Stimulated activated CD8-positive, alpha-beta memory T cell treated with anti-CD3 and anti-CD28 coated beads, Interleukin-4, amount 100 ng/mL, for 24 hours (primary cell): ENCODE measurements at places on chromosomes 1 and 21.

GRCh38 chr1:84385347-84385746 lies 12.9 kb upstream of the DNASE2B start:
- no peak for DNase-seq

GRCh38 chr1:228085287-228085951 lies 2.9 kb downstream of the ARF1 start:
- DNase-seq: no peak

DNA sequence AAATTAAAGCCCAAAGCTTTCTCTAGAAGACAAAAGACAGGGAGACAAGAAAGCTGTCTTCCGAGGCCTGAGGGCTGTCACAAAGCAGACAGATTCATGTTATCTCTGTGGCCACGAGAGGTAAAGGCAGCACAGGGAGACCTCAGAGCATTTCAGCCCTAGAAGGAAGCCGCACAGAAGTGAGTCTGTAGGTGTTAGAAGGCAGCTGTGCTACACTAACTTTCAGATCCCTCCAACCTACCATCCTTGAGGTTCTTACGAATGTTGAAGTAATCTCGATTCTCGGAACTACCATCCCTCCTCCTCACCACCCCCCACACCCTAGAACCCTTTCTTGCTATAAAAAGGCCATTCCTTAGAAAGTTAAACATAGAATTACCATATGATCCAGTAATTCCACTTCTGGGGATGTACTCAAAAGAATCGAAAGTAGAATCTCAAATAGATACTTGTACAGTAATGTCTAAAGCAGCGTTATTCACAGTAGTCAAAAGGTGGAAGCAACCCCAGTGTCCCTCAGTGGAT lies 21.5 kb upstream of the LYST start:
- DNase-seq: peak; percentile 42

- no peak for DNase-seq
Observed at GRCh38 chr21:26195708-26196107, 25.1 kb upstream of the APP start.

- DNase-seq: no peak
Observed at GRCh38 chr1:7425229-7425628, 345.9 kb upstream of the VAMP3 start.

DNA sequence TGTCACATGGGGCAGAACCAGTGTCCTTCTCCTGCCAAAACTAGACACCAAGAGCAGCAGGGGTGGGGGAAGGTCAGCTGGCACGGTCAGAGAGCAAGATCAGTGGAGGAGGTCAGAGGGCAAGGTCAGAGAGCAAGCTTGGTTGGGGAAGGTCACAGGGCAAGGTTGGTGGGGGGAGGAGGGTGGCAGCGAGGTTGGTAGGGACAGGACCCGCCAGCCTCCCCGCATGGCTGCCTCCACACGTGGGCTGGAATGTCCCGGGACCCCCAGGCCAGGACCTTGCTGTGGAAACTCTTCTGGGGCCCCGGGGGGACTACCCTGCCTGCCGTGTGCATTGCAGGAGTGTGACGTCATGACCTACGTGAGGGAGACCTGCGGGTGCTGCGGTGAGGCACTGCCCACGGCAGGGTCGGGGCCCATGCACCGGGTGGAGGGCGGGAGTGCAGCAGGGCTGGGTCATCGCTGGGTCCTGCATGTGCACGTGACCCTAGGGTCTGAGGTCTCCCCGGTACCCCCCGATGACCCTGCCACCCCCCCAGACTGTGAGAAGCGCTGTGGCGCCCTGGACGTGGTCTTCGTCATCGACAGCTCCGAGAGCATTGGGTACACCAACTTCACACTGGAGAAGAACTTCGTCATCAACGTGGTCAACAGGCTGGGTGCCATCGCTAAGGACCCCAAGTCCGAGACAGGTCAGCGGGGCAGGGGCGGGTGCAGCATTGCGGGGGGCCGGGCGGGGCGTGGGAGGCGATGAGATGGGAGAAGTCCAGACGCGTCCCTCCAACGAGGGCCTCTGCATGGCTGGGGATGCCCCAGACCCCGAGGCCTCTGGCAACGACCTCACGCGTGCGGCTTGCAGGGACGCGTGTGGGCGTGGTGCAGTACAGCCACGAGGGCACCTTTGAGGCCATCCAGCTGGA lies 27.3 kb downstream of the COL6A2 start:
- no peak for DNase-seq

- no peak for DNase-seq
Observed at GRCh38 chr1:31416101-31416736, 3.2 kb downstream of the SERINC2 start.

GRCh38 chr1:180601512-180601911 lies 30.3 kb upstream of the XPR1 start:
- no peak for DNase-seq

DNA sequence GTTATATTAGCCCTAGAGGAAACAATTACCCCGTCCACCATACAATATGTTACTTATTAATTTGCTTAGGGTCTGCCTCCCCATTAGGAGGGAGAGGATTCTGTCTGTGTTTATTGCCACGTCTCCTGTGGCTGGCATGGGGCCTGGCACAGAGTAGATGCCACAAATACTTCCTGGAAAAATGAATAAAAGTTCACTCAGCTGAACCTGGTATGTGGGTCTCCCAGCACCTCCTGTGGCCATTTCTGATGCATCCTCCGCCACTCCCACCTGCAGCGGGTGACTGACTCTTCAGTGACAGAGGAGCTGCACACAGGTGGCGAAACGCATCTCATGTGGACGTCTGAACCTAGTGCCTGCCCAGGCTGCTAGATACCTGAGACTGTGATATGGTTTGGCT lies 112.7 kb downstream of the CLIC6 start:
- DNase-seq: no peak

GRCh38 chr1:207049974-207050391 lies 1.0 kb downstream of the YOD1 start:
- peak; percentile 15 for DNase-seq

DNA sequence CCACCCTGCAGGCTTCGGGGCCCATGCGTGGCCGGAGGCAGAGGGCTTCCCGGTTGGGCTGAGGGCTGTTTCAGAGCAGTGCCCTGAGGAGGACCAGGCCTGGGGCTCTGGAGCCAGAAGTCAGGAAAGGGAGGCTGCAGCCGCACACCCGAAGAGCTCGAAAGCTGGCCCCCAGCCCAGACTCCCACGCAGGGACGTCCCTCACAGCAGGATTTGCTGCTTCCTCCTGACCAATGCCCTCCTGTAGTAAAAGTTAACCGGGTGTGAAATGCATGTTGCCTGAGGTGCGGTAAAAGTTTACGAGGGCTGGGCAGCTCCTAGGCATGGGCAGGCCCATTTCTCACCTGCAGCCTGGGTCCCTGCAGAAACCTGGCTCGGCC lies 101.5 kb upstream of the ARHGEF16 start:
- no peak for DNase-seq

DNA sequence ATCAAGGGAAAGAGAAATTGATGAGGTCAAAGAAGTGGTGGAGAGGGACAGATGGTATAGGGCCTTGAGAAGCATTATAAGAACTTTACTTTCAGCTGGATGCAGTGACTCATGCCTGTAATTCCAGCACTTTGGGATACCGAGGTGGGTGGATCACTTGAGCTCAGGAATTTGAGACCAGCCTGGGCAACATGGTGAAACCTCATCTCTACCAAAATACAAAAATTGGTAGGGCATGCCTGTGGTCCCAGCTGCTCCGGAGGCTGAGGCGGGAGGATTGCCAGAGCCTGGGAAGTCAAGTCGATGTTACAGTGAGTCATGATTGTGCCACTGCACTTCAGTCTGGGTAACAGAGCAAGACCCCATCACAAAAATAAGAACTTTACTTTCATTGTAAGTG lies 5.7 kb downstream of the TMEM50A start:
- no peak for DNase-seq

DNA sequence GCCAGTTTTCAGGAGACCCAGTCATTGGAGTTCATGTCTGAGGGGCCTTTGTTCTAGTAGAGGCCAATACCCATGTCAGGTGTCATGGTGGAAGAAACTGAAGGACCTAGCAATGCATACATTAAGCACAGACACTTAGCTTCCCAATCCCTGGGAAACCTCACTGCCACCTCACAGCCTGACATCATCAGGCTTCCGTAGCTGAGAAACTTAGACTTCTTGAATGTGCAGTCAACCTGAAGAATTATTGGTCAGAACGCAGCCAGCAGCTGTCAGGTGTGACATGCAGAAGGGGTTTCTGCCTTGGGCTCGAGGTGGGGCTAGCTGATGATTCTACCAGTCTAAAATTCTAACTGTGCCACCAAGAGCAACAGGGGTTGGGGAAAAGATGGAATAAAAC lies 1.9 kb upstream of the ITPKB start:
- DNase-seq: no peak
